Nasal cavity respiratory epithelium epithelial cell of viscerocranial mucosa (primary cell): ENCODE measurements at places on chromosomes 5 and 9. TPM values are rescaled to one million over a fixed set of nuclear protein-coding genes. Genes with fewer than 3 reads are reported as not detected.

Gene UNC13B
- 24.9 and 38.2 TPM in 2 replicates for total RNA-seq

Gene TTC33
- total RNA-seq = 12.0 and 12.5 TPM in 2 replicates

Gene NSG2
- total RNA-seq = under 0.01 and 0.21 TPM in 2 replicates

Gene DPYSL3
- 1.4 and 4.6 TPM in 2 replicates for total RNA-seq

Gene ADAMTS12
- total RNA-seq = under 0.01 TPM in 1 of 2 replicates, not detected in the other

Gene PRDM12
- total RNA-seq = not detected in 2 replicates

Gene PCAT7
- not detected in 2 replicates for total RNA-seq

Gene TRPM3
- under 0.01 TPM in 1 of 2 replicates, not detected in the other for total RNA-seq

Gene NAIP
- total RNA-seq = 0.34 and 0.78 TPM in 2 replicates

Gene PAPPA
- total RNA-seq = 0.68 and 13.1 TPM in 2 replicates

Gene TRIM23
- total RNA-seq = 22.3 and 28.7 TPM in 2 replicates

Gene EQTN
- total RNA-seq = 0.14 TPM in 1 of 2 replicates, not detected in the other

Gene WDR38
- total RNA-seq = not detected in 2 replicates

Gene BAAT
- total RNA-seq = under 0.01 and 0.07 TPM in 2 replicates

Gene ELP1
- total RNA-seq = 55.0 and 64.6 TPM in 2 replicates

Gene MATR3
- total RNA-seq = 186 and 265 TPM in 2 replicates

Gene LCN10
- total RNA-seq = not detected in 2 replicates

Gene DNAH5
- 0.34 and 0.50 TPM in 2 replicates for total RNA-seq

Gene PPP1R26
- 26.7 and 30.4 TPM in 2 replicates for total RNA-seq

Gene RLN1
- 0.21 and 0.34 TPM in 2 replicates for total RNA-seq

Gene ACOT12
- total RNA-seq = 0.07 TPM in 1 of 2 replicates, not detected in the other

Gene IL3
- total RNA-seq = not detected in 2 replicates

Gene CAMK2A
- total RNA-seq = 0.34 and 1.00 TPM in 2 replicates

Gene TMEM141
- total RNA-seq = 63.2 and 150 TPM in 2 replicates

Gene FOXD4L3
- total RNA-seq = under 0.01 and 0.21 TPM in 2 replicates

Gene FBP1
- under 0.01 and 0.28 TPM in 2 replicates for total RNA-seq

Gene TEK
- under 0.01 TPM in 2 replicates for total RNA-seq

Gene GBGT1
- total RNA-seq = 0.34 and 2.1 TPM in 2 replicates

Gene INSL4
- total RNA-seq = not detected in 2 replicates

Gene IL9
- total RNA-seq = not detected in 2 replicates

Gene GFI1B
- total RNA-seq = not detected in 2 replicates

Gene RELL2
- total RNA-seq = 12.7 and 16.1 TPM in 2 replicates

Gene MARCHF3
- total RNA-seq = 0.36 and 3.4 TPM in 2 replicates

Gene BICD2
- total RNA-seq = 126 and 190 TPM in 2 replicates

Gene C9
- not detected in 2 replicates for total RNA-seq

Gene DMRTA1
- 5.5 and 6.5 TPM in 2 replicates for total RNA-seq

Gene FOXD4L4
- 0.34 and 0.43 TPM in 2 replicates for total RNA-seq

Gene ZNF883
- total RNA-seq = 1.4 and 3.2 TPM in 2 replicates

Gene SOX30
- total RNA-seq = under 0.01 TPM in 1 of 2 replicates, not detected in the other

Gene LECT2
- not detected in 2 replicates for total RNA-seq

Gene UBQLN1
- total RNA-seq = 113 and 150 TPM in 2 replicates
